Aorta (tissue), 5 donors: ENCODE measurements at places on chromosomes 11 and 22. TPM values are rescaled to one million over a fixed set of nuclear protein-coding genes. Genes with fewer than 3 reads are reported as not detected.

SPON1 gene
- 36.9 TPM for total RNA-seq

GRK2 gene
- total RNA-seq: 77.6 TPM

MS4A6A gene
- 214 TPM for total RNA-seq

OTOG gene
- total RNA-seq: not detected

DNAJB7 gene
- total RNA-seq: not detected

TRMT2A gene
- total RNA-seq: 49.8 TPM

LINC01488 gene
- not detected for total RNA-seq

MS4A2 gene
- 8.2 TPM for total RNA-seq

LRRN4CL gene
- 8.5 TPM for total RNA-seq

IGSF9B gene
- total RNA-seq: 93.9 TPM

NXPE4 gene
- 0.33 TPM for total RNA-seq

TIMP3 gene
- total RNA-seq: 410 TPM
